Thoracic aorta endothelial cell (primary cell): ENCODE measurements at places on chromosomes 12 and 14. TPM values are rescaled to one million over a fixed set of nuclear protein-coding genes. Genes with fewer than 3 reads are reported as not detected.

Gene C14orf132
- 3.2 and 6.0 TPM in 2 replicates for total RNA-seq

Gene AKAP3
- 0.72 and 0.80 TPM in 2 replicates for total RNA-seq

Gene EP400
- 28.1 and 28.3 TPM in 2 replicates for total RNA-seq

Gene KCNC2
- total RNA-seq: not detected in 2 replicates

Gene SMIM41
- total RNA-seq: 0.13 TPM in 1 of 2 replicates, not detected in the other

Gene GPD1
- 0.22 TPM in 1 of 2 replicates, not detected in the other for total RNA-seq

Gene COL2A1
- not detected in 2 replicates for total RNA-seq

Gene CINP
- 54.9 and 60.9 TPM in 2 replicates for total RNA-seq

Gene STAT2
- 67.8 and 71.0 TPM in 2 replicates for total RNA-seq

Gene POTEM
- total RNA-seq: not detected in 2 replicates

Gene LMO3
- total RNA-seq: 0.27 TPM in 1 of 2 replicates, not detected in the other

Gene FSCB
- not detected in 2 replicates for total RNA-seq
